COR-L47 (cell line): ENCODE measurements at places on chromosomes 12 and 14.

GRCh38 chr12:5588591-5588990 is 156.7 kb downstream of the NTF3 start:
- DNase-seq: no peak

DNA sequence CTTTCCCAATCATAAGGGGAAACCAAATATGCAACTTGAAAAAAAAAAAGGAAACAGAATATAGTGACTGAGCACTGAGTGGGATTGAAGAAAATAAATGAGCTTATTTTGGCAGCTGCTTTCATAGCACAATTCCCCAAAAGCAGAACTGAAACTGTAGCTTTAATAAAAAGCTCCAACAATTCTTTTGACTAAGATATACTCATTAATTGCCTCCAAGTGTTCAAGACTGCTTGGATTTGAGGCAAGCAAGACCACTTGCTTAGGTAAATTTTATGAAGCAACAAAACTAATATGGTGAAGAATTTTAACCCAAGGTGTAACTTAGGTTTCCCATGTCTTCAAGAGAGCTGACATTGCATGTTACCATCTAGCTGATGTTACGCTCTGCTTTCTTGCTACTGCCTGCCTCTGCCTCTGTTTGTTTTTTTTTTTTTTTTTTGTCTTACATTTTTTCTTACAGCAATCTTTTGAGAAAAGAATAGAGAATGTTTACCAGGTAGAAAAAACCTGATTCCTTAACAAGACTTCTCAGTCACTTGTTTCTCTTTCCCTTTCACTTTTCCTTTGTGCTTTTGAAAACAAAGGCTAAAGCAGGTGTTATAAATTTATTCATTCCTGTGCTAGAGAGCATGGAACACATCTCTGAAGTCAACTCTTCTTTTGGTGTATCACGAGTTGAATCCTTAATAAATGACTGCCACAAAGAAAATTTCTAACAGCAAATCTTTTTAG is 134.4 kb downstream of the BCAT1 start:
- DNase-seq: no peak

GRCh38 chr14:33511851-33512640 is 438.8 kb downstream of the EGLN3 start:
- no peak for DNase-seq

DNA sequence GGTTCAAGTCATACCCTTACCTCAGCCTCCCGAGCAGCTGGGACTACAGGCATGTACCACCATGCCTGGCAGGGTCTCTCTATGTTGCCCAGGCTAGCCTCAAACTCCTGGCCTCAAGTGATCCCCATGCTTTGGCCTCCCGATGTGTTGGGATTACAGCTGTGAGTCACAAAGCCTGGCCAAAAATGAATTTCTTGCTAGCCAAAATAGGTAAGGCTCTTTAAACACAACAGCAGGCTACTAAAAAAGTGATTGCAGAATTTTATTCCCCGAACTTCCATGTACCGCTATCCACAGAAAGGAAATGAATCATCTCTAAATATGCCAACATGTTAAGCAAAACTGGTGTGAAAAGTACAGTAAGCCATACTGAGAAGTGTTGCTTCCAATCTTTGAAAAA is 50.6 kb downstream of the WDHD1 start:
- DNase-seq: no peak
